Natural killer cell treated with Interleukin-12 subunit alpha and Interleukin-12 subunit beta and Interleukin-15 and Interleukin-18, amount 100 ng/mL, for 72 hours (primary cell): ENCODE measurements at places on chromosomes 11 and 22. TPM values are rescaled to one million over a fixed set of nuclear protein-coding genes. Genes with fewer than 3 reads are reported as not detected.

DNA sequence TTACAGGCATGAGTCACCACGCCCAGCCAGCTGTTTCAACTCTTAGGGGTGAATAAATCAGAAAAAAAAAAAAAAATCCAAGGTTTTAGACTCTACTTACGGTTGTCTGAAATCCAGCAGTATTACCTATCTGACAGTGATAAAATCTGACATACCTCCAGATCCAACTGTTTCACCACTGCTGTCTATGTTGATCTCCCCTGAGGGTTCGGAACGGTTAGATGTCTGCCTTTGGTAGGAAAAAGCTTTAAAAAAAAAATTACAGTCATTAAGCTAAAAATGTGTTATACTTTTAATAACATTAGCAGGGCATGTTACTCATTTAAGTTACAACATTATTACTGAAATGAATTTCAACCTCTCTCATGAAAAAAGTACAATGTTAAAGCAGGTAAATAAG is 21.1 kb downstream of the NCAPD3 start:
- no peak for DNase-seq

PDGFD gene
- 1.7 TPM for total RNA-seq

DNA sequence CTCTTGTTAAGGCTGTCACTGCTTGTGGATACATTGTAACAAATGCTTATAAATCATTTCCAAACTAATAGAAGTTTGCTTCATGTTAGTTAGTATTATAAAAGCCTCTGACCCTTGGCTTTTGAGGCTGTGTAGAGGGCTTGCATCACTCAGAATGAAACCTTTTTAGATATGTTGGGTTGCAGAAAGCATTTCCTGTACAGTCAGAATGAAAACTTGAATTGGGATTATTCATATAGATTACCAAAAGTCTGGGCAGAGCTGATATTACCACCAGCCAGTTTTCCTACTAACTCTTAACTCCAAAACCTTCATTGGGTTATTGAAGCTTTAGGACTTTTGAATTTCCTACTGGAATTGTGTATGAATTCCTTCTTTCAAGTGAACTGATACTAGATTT is 12.0 kb downstream of the KMT2A start:
- no peak for DNase-seq

GRCh38 chr11:5279471-5280090 is 9.8 kb upstream of the HBE1 start:
- DNase-seq: no peak

HEPHL1 gene
- total RNA-seq: not detected
